NCI-H1092 (cell line): ENCODE measurements at places on chromosomes 13 and 19.

- no peak for DNase-seq
Measured at GRCh38 chr13:29065142-29065541, 245.0 kb downstream of the MTUS2 start.

GRCh38 chr13:105663182-105663581, 872.3 kb downstream of the EFNB2 start:
- no peak for DNase-seq

DNA sequence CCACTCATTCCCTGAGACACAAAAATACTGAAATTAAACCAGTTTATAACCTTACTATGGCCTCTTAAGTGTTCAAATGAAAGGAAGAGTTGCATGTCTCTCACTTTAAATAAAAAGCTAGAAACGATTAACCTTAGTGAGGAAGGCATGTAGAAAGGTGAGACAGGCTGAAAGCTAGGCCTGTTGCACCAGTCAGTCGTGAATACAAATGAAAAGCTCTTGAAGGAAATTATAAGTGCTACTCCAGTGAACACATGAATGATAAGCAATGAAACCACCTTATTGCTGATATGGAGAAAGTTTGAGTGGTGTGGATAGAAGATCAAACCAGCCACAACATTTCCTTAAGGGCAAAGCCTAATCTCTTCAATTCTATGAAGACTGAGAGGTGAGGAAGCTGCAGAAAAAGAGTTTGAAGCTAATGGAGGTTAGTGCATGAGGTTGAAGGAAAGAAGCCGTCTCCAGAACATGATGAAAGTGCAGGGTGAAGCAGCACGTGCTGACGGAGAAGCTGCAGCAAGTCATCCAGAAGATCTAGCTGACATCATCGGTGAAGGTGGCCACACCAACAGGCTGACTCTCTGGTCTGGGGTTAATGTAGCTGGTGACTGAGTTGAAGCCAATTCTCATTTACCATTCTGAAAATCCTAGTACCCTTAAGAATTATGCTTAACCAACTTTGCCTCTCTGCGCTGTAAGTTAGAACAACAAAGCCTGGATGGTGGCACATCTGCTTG, 94.5 kb upstream of the TEX29 start:
- no peak for DNase-seq

DNA sequence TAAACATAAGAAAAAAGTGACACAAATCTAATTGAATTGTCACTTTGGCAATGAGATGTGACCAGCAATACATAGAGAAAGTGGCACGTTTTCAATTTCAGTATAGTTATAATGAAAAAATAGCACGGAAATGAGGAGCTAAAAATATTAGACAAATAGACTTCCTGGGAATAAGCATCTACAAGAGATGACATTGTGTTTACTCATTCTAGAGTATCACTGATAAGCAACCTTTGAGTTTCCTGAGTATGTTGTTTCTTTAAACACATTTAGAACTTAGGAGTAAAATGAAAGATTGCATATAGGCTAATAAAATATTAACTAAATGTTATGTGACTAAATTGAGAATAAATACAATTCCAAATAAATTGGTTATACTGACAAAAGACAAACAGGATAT, 207.1 kb upstream of the SLITRK6 start:
- no peak for DNase-seq

GRCh38 chr13:36088001-36088400, 43.2 kb downstream of the DCLK1 start:
- no peak for DNase-seq

DNA sequence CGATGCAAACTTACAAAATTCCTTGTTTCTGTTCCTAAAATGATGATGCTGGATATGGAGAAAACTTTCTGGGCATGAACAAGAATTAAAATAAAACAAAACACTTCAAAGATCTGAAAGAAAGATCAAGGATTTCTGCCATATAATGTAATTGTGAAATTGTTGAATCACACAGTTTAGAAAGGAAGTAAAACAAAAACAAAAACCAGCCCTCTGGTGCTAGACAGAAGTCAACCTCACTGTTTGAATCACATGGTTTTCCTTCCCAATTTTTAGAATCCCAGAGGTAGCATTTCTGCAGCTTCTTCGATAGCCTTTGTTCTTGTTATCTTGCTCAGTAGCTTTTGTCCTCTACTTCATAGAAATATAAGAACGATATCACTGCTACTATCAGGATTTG, 118.2 kb upstream of the ARGLU1 start:
- no peak for DNase-seq

- no peak for DNase-seq
Measured at GRCh38 chr13:29844441-29844840, 6.0 kb downstream of the UBL3 start.

DNA sequence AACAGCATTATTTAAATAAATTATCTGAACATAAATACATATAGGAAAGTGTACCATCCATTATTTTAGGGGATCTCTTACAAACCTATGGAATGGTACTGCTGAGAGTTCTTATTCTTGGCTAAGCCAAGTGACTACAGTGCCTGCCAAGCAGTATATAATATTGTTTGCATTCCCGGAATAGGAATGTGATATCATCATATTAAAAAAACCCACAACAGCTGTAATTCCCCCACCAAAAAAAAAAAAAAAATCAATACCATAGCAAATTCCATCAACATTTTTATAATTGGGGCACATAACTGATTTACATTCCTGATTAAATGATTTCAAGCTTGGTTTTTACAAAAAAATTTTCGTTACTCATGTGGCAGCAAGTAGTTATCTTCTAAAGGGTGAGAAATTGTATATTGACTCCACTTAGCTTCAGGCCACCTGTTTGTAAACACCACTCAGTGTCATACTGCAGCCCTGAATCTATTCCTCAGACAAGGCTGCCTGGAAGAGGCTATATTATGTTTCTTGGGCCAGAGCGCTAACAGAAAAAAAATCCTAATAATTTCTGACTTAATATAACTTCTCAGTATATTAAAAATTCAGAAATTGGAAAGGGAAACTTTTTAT, 278.1 kb downstream of the DNAJC15 start:
- peak; percentile 19 for DNase-seq

GRCh38 chr19:51948975-51949374, 21.7 kb downstream of the ZNF613 start:
- DNase-seq = no peak

- DNase-seq = no peak
Measured at GRCh38 chr19:30924670-30925069, 424.6 kb downstream of the TSHZ3 start.

- no peak for DNase-seq
Measured at GRCh38 chr13:73738626-73739025, 395.6 kb downstream of the KLF12 start.

DNA sequence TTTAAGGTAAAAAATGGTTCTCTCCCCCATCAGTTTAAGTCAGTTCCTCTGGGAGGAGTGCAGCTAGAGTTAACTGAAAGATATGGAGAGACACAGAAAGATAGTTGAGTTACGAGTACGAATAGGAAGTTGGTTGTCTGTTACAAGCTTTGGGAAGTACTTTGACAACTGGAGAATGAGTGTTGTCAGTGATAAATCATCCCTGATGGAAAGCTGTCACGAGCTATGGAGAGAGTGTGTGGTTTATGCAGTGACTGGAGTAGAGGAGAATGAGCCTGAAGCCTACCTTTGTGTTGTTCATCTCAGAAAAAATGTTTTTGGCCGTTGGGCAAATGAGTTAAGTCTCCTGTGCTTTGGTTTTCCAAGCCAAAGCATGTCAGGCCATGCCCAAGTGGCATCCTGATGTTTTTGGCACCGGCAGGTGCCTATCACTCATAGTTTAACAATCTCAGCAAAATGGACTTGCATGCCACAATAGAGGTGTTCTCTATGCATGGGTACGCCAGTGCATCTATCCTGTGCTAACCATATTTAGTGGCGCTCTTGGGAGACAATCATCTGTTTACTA, 350.2 kb downstream of the IRS2 start:
- no peak for DNase-seq

DNA sequence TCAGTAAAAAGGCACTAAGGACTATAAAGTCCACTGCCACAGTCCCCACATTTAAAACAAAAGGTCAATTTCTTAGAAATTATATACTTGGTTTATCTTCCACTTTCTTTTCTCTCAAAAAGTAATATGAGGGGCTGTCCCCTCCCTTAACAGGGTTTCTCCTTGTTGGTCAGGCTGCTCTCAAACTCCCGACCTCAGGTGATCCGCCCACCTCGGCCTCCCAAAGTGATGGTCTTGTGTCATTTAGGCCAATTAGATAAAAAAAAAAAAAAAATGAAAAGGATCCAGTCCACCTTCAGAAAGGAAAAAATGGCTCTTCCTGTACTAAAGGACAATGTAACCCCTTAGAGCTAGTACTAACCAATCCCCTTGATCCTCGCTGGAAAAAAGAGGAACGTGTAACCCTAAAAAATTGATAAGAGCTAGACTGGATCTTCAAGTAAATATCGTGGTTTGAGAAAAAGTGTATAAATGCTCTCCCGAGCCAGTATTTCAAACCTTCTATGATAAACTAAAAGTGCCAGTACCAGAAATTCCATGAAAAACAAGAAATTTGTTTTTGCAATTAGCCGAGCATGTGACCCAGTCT, 9.0 kb upstream of the CD70 start:
- DNase-seq = no peak

- DNase-seq = no peak
Measured at GRCh38 chr19:6744381-6745301, 5.2 kb downstream of the TRIP10 start.

DNA sequence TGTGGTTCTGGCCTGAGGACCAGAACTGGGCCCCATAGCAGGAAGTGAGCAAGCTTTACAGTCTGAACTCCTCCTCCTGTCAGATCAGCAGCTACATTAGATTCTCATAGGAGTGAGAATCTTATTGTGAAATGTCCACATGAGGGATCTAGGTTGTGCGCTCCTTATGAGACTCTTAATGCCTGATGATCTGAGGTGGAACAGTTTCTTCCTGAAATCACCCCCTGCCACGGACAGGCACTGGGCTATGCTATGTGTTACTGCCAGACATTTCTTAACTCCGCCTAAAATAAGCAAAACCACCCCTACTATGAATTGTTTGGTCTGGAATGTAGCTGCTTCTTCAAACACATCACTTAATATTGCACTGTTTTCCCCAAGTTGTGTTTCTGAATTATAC, 4.6 kb downstream of the FBXL3 start:
- DNase-seq = no peak

DNA sequence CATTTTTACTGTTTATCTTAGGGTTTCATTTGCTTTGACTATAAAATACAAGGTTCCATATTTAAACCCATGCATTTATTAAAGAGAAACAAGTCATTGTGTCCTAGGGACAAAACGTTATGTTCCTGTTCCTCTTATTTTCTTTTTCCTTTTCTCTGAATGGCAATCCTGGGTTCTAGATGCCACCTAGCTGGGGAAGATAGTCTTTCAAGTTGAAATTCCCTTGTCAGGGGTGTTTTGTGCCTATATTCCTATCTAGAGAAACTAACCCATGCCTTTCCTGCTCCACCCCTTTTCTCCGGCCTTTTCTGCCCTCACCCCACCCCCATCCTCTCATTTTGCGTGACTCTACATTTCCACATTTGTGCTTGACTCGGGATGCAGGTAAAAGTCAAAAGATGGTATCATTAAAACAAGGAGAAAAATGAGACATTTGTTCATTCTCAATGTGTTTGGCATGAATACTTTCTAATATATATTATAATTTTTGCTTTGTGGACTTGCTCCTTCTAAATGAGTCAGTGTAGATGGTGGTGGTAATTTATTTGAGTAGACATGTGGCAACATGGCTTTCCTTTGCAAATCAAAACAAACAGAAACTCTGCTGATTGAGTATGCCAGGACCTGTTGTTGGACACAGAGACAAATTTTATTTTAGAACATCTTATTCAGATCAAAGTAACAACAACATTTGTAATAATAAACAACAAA, 26.8 kb upstream of the STARD13 start:
- no peak for DNase-seq

DNA sequence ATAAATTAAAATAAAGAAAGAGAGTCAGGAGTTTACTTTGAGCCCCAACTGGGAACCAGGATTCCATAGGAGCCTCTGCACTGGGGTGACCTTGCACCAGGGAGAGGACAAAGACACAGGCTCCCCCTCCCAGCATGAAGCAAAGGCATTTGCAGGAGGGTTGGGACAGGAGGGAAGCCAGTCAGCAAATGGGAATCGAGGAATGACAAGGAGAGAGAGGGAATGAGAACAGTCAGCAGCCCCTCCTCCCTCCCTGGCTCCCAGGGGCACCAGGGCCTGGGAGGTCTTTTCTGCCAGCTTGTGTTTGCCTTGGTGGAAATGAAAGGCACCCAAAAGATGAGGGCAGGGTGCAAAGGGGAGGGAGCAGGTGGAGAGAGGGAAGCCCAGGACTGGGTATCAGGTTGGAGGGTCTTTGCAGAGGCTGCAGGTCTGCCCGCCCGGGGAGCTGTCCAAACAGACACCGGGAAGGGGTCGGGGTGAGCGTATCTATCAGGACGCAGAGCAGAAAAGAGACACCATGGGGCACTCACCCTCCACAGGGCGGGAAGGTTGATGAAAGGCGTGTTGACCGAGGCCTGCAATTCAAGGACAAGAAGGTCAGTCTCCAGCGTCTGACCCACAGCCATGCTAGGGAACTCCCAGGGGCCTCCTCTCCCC, 3.8 kb downstream of the SBSN start:
- no peak for DNase-seq

DNA sequence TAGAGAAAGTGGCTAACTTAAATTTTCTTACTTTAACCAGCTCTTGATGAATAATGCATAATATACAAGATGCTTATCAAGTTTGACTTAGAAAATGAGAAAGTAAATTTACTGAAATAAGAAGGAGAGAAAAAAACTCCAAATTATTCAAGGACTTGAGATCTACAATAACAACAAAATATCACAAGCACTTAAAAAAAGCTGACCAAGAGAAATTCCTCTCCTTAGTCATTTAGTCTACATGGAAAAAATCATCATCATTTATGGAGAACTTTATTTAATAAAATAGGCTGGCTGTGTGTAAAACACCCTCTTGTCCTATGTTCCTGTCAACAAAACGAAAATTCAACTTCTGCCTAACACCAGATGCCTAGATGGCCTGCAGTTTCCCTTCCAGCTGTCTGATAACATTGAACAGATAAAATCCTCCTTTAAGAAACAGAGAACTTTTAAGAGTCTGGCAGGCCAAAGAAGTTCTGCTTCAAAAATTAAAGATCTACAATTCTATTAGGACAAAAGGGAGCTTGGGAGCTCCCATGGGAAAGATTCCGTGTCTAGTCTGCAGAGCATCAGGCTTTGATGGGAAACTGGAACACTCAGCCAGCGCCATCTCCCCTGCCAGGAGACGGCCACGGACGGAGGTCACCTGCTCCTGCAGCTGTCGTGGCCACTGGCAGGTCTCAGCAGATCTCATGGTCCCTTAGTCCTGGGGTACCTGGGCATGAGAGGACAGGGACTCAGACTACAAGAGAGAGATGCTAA, 37.9 kb upstream of the ATP11A start:
- no peak for DNase-seq

- DNase-seq = no peak
Measured at GRCh38 chr13:75415694-75416093, 66.3 kb downstream of the TBC1D4 start.

GRCh38 chr19:13290741-13291140, 140.5 kb downstream of the IER2 start:
- no peak for DNase-seq

GRCh38 chr13:24854311-24854710, 90.3 kb downstream of the RNF17 start:
- no peak for DNase-seq
